DMS79 treated with DMSO at 0.1 percent for 48 hours (cell line): ENCODE measurements at places on chromosomes 12 and 14.
A peak's percentile ranks its signal among the peaks of the same experiment; 100 is the strongest.

DNA sequence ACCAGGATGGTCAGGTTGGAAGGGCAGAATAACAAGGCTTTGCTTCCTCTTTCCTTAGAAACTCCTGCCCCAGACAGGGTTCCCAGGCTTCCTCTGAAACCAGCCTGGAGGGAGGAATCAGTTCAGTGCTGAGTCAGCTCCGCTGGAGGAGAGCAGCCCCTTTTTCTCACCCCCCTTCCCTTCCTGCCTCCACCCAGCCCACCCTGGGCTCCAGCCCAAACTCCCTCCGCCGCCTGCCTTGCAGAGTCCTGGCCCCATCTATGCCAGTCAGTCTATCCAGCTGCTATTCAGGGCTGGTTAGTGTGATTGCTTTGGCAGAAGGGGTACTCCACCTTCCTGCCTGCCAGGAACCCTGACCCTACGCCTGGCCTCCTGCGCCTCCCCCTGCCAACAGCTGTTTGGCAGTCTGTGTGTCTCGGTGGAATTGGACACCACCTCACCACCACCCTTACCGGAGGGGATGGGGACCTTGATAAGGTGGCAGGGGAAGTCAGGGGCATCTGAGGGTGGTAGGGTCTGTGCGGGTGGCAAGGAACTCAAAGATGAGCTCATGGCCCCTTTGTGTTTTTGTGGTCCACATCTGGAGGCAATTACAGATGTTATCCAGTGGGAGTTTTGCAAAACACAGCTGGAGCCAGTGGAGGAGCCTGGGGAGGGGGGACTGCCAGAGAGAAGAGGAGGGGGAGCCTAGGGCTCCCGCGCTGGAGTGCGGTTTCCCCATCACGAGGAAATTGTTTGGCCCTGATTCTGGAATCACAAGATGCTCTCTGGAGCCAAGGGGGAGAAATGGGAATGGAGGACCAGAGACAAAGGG, 12.2 kb downstream of the MMP14 start:
- peak; percentile 60 for DNase-seq

- DNase-seq: peak; percentile 97
These were observed 86.5 kb downstream of the DAAM1 start for GRCh38 chr14:59274991-59275391.

DNA sequence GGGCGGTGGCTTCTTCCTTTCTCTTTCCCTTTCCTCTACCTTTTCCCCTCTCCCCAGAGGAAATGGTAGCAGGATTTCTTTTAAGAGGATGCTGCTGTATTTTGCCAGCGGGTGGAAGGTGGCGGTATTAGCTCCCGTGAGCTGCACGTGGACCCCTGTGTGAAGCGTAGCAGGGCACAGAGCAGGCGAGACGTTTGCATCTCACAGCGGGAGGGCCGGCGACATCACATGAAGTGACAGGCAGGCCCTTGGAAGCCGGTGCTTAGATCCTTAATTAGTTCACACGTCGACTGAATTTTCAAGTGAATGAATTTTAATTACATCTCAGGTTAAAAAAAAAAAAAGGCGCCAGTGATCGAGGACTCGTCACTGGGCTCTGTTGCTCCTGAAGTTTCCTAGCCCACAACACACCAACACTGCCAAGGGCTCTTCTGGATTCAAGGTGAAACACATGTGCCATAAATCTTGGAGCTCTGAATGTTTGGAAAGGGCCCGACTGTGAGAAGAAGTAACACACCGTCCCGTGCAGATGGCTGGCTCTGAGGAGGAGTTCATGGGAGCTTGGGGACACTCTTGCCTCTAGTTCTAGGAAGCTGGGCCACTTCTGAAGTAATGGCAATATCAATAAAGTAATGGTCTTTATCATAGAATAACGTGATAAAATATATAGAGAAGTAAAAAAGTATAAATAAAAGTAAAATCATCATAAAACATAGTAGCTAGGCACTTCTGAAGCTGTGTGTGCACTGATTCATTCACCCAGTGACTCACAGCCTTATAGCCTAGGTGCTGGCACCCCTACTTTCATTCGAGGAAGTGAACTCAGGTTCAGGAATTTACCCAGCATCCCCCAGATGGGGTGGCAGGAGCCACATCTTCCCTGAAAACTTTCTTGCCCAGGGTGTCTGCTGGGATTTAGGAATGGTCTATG, 75.3 kb downstream of the AACS start:
- no peak for DNase-seq

- DNase-seq: no peak
These were observed 27.4 kb upstream of the CEBPE start for GRCh38 chr14:23146351-23146910.

DNA sequence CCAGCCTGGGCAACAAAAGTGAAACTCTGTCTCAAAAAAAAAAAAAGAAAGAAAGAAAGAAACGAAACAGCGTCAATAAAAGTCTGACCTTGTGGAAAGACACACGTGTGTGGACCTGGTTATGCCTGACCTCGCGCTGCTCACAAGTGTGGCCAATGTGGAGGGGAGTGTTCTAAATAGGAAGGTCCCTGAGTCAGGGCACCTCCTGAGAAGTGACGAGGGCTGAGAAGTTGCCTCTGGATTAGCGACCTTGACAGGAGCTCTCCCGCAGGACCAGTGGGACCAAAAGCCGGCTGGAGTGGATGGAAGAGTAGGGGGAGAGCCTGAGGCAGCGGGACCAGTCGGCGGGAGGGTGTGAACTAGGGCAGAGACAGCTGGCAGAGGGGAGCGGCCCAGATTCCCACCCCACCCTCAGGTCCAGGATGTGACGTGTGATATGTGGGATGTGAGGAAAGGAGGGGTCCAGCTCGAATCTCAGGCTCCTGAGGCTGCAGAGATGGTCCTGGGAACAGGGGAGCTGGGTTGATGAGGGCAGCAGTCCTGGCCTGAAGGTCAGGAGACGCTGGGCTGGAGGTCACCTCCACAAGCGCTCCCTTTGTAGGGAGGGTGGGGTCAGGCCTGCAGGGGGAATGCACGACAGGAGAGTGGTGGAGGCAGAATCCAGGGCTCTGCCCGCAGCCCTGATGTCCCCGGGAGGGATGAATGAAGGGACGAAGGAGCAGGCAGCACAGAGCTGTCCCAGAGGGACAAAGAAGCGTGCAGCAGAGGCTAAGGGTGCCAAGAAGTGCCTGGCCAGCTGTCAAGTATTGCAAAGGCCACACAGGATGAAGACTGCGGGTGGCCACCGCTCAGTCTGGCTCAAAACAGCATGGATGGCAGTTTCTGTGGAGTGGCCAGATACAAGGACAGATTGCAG, 24.8 kb upstream of the GPR68 start:
- no peak for DNase-seq

DNA sequence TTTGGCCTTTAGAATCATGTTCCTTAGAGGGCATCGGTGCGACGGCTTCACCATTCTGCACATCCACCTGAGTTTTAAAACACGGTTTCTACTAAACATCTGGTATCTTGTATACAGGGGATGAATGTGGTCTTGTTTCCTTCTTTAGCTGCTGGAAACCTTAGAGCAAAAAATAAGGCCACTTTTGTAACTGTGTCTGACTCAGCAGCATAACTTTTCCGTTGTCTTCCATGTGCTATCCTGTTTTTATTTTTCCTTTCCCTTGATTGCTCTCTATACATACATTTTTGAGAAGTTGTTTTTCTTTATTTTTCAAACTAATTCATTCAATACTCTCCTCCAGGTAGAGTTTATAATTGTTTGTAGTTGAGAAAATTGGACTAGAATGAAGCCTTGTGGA, 108.8 kb upstream of the PCED1B start:
- no peak for DNase-seq
